AG09309 (cell line): ENCODE measurements at places on chromosomes 5 and 9.

DNA sequence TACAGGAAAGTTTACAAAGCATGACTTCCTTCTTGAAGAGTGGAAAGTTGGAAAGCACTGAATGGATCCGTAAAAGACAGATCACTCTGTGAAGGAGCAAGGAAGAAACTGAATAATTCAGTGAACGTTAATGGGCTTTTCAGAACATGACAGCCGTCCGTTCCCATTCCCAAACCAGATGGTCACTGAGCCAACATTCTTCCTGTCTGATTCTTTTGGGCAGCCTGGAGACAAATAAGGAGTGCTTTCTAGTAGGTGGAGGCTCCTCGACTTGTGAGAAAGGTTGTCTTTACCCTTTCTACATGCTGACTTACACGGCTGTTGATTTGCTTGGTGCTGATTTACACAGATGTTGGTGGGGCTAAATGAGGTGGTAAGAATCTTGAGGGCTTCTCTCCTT lies 51.0 kb upstream of the PAPPA start:
- DNase-seq = no peak

- peak; percentile 46 for DNase-seq
These were observed 10.0 kb downstream of the ZSWIM6 start for GRCh38 chr5:61342071-61342501.

- no peak for DNase-seq
These were observed 24.7 kb upstream of the CETN3 start for GRCh38 chr5:90434116-90434714.

GRCh38 chr5:50365426-50366251 lies 75.4 kb downstream of the EMB start:
- no peak for DNase-seq

DNA sequence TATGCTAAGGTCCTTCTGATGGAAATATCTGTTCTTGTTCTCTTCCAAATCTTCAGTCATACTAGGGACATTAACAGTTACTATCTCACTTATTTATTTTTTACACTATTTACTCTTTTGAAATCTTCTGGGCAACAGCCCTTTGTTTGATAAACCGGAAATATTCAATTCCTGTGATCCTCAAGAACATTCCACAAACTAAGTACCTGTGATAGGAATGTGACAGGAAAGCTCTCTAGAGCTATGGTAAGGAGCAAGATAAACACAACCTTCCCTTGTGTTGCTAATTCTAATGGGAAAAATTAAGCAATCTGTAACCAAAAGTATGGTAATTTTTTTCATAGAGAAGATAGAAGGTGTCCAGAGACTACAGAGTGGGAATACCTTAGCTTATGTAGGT lies 22.0 kb upstream of the ANKRD34B start:
- DNase-seq = no peak

DNA sequence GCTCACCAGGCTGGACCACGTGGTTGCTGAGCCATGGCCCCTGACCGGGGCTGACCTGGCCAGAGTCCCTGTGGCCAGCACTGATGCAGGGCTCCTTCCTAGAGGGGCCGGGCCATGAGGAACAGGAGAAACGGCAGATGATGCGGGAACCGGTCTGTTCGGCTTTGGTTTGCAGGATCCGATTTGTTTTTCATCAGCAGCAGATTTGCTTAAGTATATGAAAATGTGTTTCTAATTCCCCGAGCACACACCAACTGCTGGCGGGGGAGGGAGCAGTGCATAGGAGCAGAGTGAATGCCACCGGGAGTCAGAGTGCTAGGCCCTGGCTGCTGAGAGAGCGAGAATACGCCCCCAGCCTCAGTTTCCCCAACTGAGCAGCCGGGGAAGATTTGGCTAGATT lies 13.6 kb downstream of the NTNG2 start:
- DNase-seq = no peak

DNA sequence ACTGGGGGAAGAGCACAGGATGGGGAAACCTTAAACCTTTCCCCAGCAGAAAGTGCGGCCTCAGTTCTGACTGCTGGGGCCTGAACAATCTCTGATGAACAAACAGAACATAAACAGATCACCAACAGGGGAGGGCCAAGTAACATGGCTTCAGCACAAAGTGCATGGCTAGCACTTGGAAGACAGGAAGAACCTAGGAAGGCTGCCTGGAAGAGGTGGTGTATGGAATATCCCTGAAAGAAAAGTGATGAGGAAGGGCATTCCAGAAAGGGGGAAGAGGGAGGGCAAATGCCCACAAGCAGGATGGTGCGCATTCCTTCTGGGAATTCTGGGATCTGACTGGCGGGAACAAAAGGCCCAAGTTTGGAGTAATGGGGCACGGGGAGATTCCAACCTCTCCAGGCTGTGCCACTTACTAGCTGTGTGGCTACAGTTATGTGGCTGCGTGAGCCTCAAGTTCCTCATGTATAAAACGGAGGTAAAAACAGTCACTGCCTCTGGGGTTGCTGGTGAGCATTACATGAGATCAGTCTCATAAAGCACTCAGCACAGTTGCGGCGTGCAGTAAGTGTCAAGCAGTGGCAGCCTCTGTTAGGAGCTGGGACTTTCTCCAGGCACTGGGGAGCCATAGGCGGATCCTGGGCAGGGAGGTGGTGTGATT lies 1.6 kb downstream of the PDGFRB start:
- no peak for DNase-seq

- DNase-seq = no peak
These were observed 432.4 kb upstream of the SMC2 start for GRCh38 chr9:103661663-103662062.

GRCh38 chr5:59097712-59098111 lies 514.8 kb downstream of the RAB3C start:
- no peak for DNase-seq

GRCh38 chr5:474840-475661 lies 32.1 kb downstream of the EXOC3 start:
- DNase-seq = no peak

DNA sequence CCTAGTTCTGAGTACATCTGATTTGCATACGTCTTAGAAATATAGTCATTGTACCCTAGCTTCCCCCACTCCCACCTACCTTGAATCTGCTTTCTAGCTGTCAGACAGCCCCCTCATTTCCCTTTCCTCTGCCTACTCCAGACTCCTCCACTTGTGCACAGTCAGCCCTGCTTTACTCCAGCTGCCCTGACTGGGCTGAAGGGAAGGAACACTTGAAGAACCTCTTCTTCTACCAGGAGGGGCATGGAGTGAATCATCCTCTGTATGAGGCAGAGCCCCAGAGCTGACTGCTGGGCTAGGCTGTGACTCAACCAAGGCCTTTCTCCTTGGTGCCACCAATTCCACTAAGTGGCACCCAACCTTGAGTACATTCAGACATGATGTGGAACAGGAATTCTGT lies 18.1 kb upstream of the ZFR start:
- DNase-seq = no peak

DNA sequence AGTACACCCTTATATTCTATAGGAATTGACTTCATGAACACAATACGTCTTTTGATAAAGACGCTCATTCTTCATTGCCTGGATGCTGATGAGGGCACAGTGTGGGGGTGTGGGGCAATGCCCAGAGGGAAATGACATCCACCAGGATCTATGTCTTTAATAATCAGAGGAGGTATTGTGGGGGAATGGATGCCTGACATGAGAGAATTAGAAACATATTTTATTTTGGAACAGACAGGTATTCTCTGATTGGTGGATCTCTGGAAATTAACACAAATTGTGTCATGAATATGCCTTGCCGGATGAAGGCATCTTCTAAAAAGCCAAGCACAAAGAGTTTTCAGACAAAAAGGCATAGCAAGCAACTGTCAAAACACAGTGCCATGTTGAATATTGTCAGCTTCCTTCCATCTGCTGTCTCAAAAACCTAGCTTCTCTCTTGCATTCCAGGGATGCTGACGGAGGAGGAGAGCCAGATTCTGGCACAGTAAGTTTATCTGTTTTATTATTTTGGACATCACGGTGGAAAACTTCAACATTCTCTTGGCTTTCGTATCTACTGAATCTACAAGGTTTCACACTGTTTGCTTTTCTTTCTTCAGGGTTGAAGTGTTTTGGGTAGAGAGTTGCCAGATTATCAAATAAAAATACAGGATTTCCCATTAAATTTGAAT lies 3.9 kb upstream of the C5orf58 start:
- no peak for DNase-seq

DNA sequence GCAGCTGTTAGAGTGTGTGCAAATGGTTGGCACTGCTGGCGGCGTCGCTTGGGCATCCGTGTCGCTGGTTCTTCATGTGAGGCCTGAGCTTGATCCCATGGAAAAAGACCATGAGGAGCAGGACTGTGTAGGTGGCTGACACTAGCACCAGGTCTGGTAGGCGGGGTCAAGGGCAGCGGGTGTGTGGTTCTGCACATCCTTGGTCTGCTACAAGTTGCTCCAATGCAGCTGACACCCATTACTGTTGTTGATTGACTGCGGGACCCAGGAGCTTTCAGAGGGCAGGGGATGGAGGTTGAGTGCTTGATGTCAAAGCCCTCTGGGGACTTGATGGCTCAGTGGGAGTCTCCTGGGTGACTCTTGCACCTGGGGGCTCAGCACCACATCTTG lies 29.0 kb upstream of the PITX1 start:
- DNase-seq = no peak

DNA sequence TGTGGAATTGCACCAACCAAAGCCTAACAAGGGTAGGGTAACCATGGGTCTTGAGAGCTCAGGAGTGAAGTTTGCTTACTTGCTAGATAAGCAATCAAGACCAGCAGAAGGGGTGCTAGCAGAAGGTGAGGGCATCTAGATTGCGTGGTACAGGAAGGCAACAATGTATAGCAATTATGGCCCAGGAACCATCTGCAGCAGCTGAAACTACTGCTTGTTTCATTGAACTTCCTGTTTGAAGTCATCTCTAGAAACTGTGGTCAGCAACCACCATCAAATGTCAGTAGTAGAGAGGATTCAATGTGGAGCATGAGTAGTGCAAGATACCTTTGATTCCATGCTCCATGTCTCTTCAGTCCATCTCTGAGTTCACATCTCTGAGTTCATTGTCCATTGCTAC lies 462.1 kb upstream of the GRAMD2B start:
- no peak for DNase-seq

DNA sequence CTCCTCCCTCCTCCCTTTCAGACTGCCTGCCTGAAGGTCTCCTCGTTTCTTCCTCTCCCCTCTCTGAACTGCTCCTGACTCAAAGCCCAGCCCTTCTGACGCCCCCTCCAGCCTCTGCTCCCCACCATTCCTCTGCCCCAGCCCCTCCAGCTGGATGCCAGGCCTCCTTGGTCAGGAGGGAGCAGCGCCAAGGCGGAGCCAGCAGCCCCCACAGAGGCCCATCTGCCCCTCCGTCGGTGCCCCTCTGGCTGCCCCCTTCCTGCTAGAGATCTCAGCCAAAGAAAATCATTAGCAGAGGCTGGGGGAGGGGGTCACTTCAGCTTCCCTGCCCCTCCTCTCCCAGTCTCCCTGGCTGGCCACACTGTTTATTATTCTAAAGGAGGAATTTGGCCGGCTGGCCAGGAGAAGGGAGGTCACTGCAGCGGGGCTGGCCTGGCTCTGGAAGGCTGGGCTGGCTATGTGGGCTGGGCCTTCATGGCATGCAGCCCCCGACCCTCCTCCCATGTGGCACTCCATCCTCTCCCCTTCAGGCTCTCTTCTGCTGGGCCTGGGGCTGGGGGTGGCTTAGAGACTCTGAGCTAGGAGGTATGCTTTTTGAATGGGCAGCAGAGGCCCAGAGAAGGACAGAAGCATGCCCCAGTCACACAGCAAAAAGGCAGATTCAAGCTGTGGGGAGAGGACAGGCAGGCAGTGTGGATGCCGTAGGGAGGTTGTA lies 16.9 kb downstream of the PDGFRB start:
- DNase-seq = no peak

GRCh38 chr9:88521308-88521707 lies 13.7 kb upstream of the NXNL2 start:
- no peak for DNase-seq

DNA sequence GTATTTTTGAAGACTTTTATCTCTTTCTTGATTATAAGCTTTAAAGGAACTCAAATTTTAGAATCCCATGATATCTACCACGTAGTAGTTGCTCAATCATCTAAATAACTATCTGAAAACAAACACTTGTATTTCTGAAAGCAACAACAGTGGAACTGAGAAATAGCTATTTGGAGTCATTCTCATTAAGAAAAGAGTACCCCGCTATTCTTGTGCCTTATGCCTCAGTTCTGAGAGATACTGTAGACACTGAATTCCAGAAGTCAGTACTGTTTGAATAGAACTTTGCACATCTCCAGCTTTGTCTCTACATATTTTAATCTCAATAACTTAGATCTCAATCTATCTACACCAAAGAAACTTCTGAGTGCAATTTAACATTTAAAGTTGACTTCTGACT lies 11.4 kb downstream of the CHD1 start:
- DNase-seq = no peak

GRCh38 chr9:35793461-35793860 lies 2.1 kb downstream of the NPR2 start:
- DNase-seq = no peak

GRCh38 chr9:112404508-112404932 lies 24.6 kb downstream of the HSDL2 start:
- DNase-seq = no peak

GRCh38 chr9:133023117-133023890 lies 7.5 kb upstream of the GTF3C5 start:
- no peak for DNase-seq

DNA sequence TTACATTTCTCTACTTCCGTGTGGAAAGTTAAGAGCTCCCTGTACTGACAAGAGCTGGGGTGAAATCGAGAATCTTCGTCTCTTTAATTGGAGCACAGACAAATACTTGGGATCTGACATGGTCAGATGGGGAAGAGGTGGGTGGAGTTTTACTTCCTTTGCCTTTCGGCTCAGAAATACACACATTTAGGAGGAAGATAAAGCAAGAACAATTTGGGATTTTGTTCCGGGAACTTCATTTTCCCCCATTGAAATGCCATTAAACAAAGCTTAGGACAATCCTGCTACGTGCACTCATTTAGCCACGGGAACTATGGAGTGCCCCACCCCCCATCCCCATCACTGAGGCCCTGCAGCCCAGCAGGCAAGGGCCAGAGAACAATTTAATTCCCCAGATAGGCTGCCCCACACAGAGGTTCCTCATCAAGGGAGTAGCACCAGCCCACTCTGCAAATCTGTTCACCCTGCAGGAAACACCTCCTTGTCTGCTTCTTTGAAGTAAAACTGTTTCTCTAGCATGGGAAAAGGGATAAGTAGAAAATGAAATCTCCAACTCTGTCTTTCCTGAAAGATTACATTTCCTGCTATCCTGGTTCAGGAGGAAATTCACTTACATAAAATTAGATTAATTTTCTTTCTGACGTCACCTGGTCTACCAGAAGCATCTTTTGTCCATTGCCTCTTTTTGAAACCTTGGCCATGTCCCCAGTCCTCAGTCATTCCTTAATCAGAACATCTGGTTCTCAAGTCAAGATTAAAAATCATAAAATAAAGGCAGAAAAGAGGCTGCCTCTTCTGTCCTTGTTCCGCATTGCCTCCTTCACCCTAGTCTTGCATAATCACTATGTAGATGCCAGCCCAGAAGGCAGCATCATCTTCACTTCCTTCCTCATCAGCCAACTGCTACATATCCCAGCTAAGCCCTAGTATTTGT lies 206.4 kb downstream of the ENC1 start:
- peak; percentile 1 for DNase-seq

DNA sequence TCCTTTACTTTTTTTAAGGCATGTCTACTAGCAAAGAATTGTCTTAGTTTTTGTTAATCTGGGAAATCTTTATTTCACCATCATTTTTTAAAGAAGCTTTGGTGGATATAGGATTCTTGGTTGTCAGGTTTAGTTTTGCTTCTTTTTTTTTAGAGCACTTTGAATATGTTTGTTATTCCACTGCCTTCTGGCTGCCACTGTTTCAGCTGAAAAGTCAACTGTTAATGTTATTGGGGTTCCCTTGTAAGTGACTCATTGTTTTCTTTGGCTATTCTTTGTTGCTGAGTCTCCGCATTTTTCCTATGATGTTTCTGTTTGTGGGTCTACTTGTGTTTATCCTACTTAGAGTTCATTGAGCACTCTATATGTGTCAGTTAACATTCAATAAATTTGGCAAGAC lies 44.4 kb downstream of the PHAX start:
- DNase-seq = no peak
